ENCODE measurements at places on chromosomes 4 and X. TPM values are rescaled to one million over a fixed set of nuclear protein-coding genes. Genes with fewer than 3 reads are reported as not detected.

SLC25A14 gene
- 9.0 TPM for total RNA-seq

DNA sequence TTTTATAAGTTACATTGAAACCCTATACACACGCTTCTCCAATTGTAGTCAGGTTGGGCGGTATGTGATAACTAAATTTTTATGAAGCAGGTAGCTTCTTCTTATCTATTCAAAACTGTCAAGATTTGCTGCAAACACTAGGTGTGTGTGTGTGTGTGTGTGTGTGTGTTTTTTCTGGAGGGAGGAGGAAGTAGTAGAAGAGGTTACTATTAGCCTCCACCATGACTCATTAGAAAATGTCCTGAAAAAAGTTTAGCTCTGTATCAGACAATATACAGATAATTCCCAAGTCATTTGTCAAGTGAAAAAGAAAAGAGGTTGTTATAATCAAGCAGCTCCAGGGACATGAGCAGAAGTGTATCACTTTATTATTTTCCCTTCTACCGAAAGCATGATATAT, 33.9 kb downstream of the PCDH7 start:
- DNase-seq, result no peak

- no peak for DNase-seq
Measured at GRCh38 chrX:109624641-109625616, at the start of gene KCNE5. Gene KCNE5, minus strand, starts transcription at chrX:109625172. Its CDS starts 152 bp downstream, at chrX:109625020.

RELL1 gene
- 10.3 TPM for total RNA-seq

DNA sequence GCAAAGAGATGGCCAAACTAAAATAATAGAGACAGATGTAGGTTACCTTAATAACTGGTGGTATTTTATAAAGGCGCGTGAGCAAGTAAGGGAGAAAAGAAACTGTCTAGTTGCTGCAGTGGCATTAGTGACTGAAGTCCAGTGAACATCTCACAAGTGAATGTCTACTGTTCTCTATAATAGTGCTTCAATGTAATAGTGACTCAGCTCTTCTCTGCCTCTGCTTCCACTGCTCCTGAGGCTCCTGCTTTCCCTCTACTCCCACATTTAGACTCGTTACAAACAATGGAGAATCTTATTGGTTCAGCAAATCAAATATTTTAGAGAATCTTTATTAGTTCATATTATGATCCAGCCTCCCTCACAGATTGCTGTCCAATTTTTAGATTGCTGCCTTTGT, 779.1 kb upstream of the HTR2C start:
- no peak for DNase-seq
